Neural cell (in vitro differentiated cells): ENCODE measurements at places on chromosomes 6 and 20. TPM values are rescaled to one million over a fixed set of nuclear protein-coding genes. Genes with fewer than 3 reads are reported as not detected.

The DEF6 gene
- 0.48 and 1.3 TPM in 2 replicates for polyA plus RNA-seq

The ZNF341 gene
- 1.2 and 2.6 TPM in 2 replicates for polyA plus RNA-seq

The GRIK2 gene
- 103 and 106 TPM in 2 replicates for polyA plus RNA-seq

The CRIP3 gene
- 3.7 and 11.6 TPM in 2 replicates for polyA plus RNA-seq

The CDH4 gene
- 24.6 and 32.0 TPM in 2 replicates for polyA plus RNA-seq

The TRIM31 gene
- not detected in 2 replicates for polyA plus RNA-seq

The C6orf118 gene
- polyA plus RNA-seq = 5.2 and 8.7 TPM in 2 replicates

The UBE2C gene
- 2.5 and 4.9 TPM in 2 replicates for polyA plus RNA-seq

The DTNBP1 gene
- polyA plus RNA-seq = 18.9 and 22.6 TPM in 2 replicates

The HTR1E gene
- polyA plus RNA-seq = 0.22 and 0.25 TPM in 2 replicates

The PBX2 gene
- 53.2 and 78.7 TPM in 2 replicates for polyA plus RNA-seq

The ENPP1 gene
- polyA plus RNA-seq = 0.52 TPM in 1 of 2 replicates, not detected in the other

The CDC5L gene
- polyA plus RNA-seq = 27.3 and 28.9 TPM in 2 replicates

The TFAP2A gene
- polyA plus RNA-seq = 0.78 TPM in 1 of 2 replicates, not detected in the other

The C6orf58 gene
- 0.52 and 0.97 TPM in 2 replicates for polyA plus RNA-seq

The ACOT8 gene
- 60.9 and 68.7 TPM in 2 replicates for polyA plus RNA-seq

The SLC22A7 gene
- 2.3 and 2.4 TPM in 2 replicates for polyA plus RNA-seq

The HLA-C gene
- polyA plus RNA-seq = 18.0 and 33.6 TPM in 2 replicates

The THBS2 gene
- polyA plus RNA-seq = 0.88 and 1.0 TPM in 2 replicates

The RHAG gene
- not detected in 2 replicates for polyA plus RNA-seq

The RAB44 gene
- polyA plus RNA-seq = not detected in 2 replicates

The CDC40 gene
- polyA plus RNA-seq = 22.3 and 22.9 TPM in 2 replicates

The PLEKHG1 gene
- 2.2 and 2.6 TPM in 2 replicates for polyA plus RNA-seq

The CFAP61 gene
- polyA plus RNA-seq = 0.42 TPM in 1 of 2 replicates, not detected in the other

The CCN6 gene
- polyA plus RNA-seq = not detected in 2 replicates

The LY6G6F gene
- not detected in 2 replicates for polyA plus RNA-seq

The SGK2 gene
- 0.81 and 5.8 TPM in 2 replicates for polyA plus RNA-seq

The SLC22A2 gene
- polyA plus RNA-seq = not detected in 2 replicates

The DEFB124 gene
- not detected in 2 replicates for polyA plus RNA-seq

The C6orf15 gene
- not detected in 2 replicates for polyA plus RNA-seq

The MATN4 gene
- polyA plus RNA-seq = not detected in 2 replicates

The APOM gene
- 1.3 and 4.4 TPM in 2 replicates for polyA plus RNA-seq

The SEMG2 gene
- polyA plus RNA-seq = not detected in 2 replicates

The MAP7 gene
- 3.6 and 5.1 TPM in 2 replicates for polyA plus RNA-seq

The POPDC3 gene
- polyA plus RNA-seq = not detected in 2 replicates

The ANKEF1 gene
- 3.2 and 3.5 TPM in 2 replicates for polyA plus RNA-seq

The PDE10A gene
- 43.7 and 52.4 TPM in 2 replicates for polyA plus RNA-seq

The ENPP3 gene
- polyA plus RNA-seq = 0.50 TPM in 1 of 2 replicates, not detected in the other

The DDO gene
- polyA plus RNA-seq = not detected in 2 replicates

The F13A1 gene
- polyA plus RNA-seq = not detected in 2 replicates

The TCF21 gene
- not detected in 2 replicates for polyA plus RNA-seq

The FAM184A gene
- 41.9 and 47.5 TPM in 2 replicates for polyA plus RNA-seq

The PARD6B gene
- polyA plus RNA-seq = 5.9 and 7.0 TPM in 2 replicates

The KIAA0408 gene
- polyA plus RNA-seq = 109 and 156 TPM in 2 replicates

The LTB gene
- not detected in 2 replicates for polyA plus RNA-seq

The HRH3 gene
- polyA plus RNA-seq = 1.7 and 2.8 TPM in 2 replicates

The EPHA7 gene
- polyA plus RNA-seq = 11.2 and 17.4 TPM in 2 replicates

The REM1 gene
- polyA plus RNA-seq = not detected in 2 replicates

The TOX2 gene
- polyA plus RNA-seq = 0.86 and 0.89 TPM in 2 replicates

The PTPRT gene
- 9.2 and 9.9 TPM in 2 replicates for polyA plus RNA-seq

The MYT1 gene
- 35.8 and 42.4 TPM in 2 replicates for polyA plus RNA-seq

The SMLR1 gene
- not detected in 2 replicates for polyA plus RNA-seq

The ERVFRD-1 gene
- not detected in 2 replicates for polyA plus RNA-seq

The RSPH3 gene
- 2.4 and 3.5 TPM in 2 replicates for polyA plus RNA-seq

The SNX21 gene
- 7.2 and 14.8 TPM in 2 replicates for polyA plus RNA-seq

The CD109 gene
- polyA plus RNA-seq = 0.07 and 0.16 TPM in 2 replicates

The MYLK4 gene
- 1.2 and 1.3 TPM in 2 replicates for polyA plus RNA-seq

The SAMD5 gene
- 14.1 and 14.5 TPM in 2 replicates for polyA plus RNA-seq

The TCP11 gene
- polyA plus RNA-seq = 0.92 TPM in 1 of 2 replicates, not detected in the other
